ENCODE measurements at places on chromosomes 2 and 18.

DNA sequence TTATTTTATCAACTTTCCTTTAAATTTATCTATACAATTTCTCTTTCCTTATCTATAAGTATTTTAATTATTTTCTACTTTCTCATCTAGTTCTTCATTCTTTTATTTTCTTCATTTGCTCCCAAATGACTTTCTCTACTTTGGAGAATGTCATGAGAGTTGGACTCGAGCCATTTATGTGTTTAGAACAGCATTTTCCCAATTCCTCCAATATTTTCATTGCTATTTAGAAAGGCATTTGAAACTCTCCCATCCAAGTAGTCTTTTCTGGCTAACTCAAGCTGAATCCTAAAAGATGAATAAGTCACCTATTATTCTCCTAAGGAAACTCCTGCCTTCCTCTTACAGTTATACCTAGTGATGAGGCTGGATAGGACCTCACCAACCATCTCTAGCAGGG lies 15.8 kb upstream of the FEZ2 start:
- no peak for DNase-seq

GRCh38 chr18:80143881-80144280 lies 34.8 kb downstream of the ADNP2 start:
- DNase-seq = no peak

DNA sequence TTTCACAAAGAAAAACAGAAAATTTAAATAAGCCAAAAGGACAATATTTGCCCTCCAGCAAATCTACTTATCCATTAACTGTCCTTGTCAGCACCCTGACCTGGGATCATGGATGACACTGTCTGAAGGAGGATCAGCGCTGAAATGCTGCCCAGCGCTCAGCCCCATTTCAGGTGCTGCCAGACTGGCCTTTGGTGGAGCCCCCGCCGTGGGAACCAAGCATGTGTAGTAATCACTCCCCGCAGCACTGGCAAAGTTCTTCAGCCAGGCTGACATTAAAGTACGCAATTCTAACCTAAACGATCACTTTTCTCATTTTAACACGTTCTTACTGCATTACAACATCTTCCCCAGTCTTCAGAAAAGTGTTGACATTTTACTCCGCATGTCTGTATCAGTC lies 108.6 kb upstream of the GPC1 start:
- DNase-seq = no peak

DNA sequence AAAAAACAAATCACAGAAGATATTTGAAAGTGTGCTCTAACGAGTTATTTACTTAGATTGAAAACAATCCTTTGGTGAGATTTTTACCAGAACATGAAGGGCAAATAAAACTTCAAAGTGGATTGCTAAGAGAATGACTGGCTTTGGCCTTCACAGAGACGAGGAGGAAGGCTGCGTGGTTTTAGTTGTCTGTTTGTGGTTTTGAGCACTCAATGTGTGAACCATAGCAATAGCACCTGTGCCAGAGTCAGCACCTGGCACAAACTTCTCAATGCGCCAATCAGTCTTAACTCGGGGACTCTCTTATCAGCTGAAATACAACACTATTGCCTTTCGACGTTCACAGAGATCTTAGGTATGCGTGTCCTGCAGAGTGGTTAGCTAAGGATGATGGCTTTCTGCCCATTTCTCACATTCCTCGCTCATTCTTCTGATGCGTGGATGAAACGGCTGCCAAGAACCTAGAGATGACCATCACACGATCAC lies 70.0 kb downstream of the MBP start:
- DNase-seq = no peak

All from neural crest cell (in vitro differentiated cells).